ENCODE measurements at places on chromosomes 7 and 10. TPM values are rescaled to one million over a fixed set of nuclear protein-coding genes. Genes with fewer than 3 reads are reported as not detected.

The UCMA gene
- not detected for total RNA-seq

The IL6 gene
- total RNA-seq, result 11.8 TPM

GRCh38 chr7:93171606-93172226 lies 23.5 kb upstream of the SAMD9L start:
- no peaks in the 10 kb centered on the region for H3K36me3 ChIP-seq
- H3K4me1 ChIP-seq, result no peaks in the 10 kb centered on the region
- no peak overlapping the region for H3K27ac ChIP-seq
- no peak overlapping the region for H3K4me3 ChIP-seq

- H3K27me3 ChIP-seq, result no peaks in the 10 kb centered on the region
- no peak overlapping the region for H3K27ac ChIP-seq
- DNase-seq, result no peak
- H3K36me3 ChIP-seq, result no peaks in the 10 kb centered on the region
- no peak overlapping the region for H3K4me3 ChIP-seq
Observed at GRCh38 chr7:91692800-91693199, 187.7 kb downstream of the MTERF1 start.

GRCh38 chr10:118970770-118971169 lies 58.7 kb upstream of the NANOS1 start:
- H3K27me3 ChIP-seq, result no peaks in the 10 kb centered on the region
- no peaks in the 10 kb centered on the region for H3K4me1 ChIP-seq
- no peak overlapping the region for H3K4me3 ChIP-seq
- no peak for DNase-seq
- H3K27ac ChIP-seq, result no peak overlapping the region

DNA sequence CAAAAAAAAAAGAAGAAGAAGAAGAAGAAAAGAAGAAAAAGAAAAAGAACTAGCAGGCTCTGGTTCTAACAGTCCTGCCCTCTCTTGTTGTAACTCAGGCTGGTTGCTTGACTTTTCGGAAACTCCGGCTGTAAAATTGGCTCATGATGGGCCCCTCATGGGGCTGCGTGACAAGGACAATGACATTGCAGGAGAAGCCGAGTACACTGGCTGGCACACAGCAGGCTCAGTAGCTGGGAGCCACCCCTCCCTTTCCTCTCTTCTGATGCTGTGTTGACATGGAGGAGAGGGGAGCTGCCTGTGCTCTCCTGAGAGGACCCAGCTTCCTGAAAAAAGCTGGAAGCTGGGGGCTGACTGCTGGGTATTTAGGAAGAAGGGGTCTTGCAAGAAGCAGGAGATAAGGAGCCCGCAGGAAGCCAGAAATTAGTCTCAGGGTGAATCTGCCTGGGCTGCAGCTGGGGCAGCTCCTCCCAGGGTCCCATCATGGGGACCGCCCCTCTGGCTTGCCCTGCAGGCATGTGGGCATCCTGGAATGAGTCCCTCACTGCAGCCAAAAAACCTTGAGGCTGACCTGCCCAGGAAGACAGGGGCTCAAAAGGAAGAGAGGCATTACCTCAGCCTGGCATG lies 14.6 kb upstream of the GPR26 start:
- no peaks in the 10 kb centered on the region for H3K36me3 ChIP-seq
- no peak overlapping the region for H3K4me3 ChIP-seq
- H3K27ac ChIP-seq, result no peak overlapping the region
- H3K27me3 ChIP-seq, result peaks cover 8% of the 10 kb centered on the region

DNA sequence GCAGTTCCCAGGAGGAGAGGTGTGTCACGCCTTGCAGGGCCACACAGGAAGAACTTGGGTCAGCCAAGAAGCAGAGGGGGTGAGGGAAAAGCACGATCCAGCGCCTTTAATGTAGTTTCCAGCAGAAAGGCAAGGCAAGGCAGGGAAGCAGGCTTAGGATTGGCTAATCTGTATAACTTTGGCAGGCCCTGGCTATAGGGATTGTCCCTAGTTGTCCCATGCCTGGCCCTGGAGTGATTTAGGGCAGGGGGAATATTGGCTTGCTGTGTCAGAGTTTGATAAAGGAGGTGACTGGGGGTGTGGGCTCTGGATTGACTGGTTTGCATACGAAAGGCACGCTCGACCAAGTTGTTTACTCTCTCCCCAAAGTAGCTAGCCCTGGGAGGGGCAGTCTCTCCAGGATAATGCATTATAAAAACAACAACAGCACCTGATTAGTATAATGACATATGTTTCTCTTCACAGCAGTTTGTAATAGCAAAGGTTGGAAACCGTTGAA lies 44.5 kb downstream of the RBM28 start:
- no peak overlapping the region for H3K27ac ChIP-seq
- no peaks in the 10 kb centered on the region for H3K27me3 ChIP-seq
- no peak overlapping the region for H3K4me3 ChIP-seq
- H3K36me3 ChIP-seq, result no peaks in the 10 kb centered on the region
- H3K4me1 ChIP-seq, result no peaks in the 10 kb centered on the region
- no peak for DNase-seq

All from breast epithelium (tissue), 4 donors.